ENCODE measurements at places on chromosomes 12 and 14.

DNA sequence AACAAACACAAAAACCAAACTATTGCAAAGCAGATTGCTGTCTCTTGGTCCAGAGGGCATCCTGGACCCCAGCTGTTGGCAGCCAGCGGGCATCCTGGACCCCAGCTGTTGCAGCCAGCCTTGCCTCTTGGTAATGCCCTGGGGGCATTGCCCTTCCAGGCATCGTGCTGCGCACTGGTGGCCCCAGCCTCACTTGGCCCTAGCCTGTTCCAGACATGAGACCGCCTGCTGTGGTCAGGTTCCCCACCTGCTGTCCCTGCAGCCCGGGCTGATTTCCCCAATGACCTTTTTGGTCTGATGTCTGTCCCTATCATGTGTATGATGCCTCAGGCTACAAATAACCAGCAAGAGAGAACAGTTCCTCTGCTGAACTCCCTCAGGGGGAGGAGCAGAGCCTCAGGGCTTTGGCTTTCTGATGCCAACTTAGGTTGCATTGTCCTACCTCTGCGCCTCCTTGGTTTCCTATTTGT is 20.8 kb downstream of the MLXIP start:
- no peak for DNase-seq

GRCh38 chr12:104624529-104624928 is 167.8 kb downstream of the CHST11 start:
- no peak for DNase-seq

GRCh38 chr12:19165451-19165850 is 35.9 kb downstream of the PLEKHA5 start:
- DNase-seq = no peak

GRCh38 chr12:124028555-124028925 is 55.5 kb downstream of the ZNF664 start:
- DNase-seq = no peak

DNA sequence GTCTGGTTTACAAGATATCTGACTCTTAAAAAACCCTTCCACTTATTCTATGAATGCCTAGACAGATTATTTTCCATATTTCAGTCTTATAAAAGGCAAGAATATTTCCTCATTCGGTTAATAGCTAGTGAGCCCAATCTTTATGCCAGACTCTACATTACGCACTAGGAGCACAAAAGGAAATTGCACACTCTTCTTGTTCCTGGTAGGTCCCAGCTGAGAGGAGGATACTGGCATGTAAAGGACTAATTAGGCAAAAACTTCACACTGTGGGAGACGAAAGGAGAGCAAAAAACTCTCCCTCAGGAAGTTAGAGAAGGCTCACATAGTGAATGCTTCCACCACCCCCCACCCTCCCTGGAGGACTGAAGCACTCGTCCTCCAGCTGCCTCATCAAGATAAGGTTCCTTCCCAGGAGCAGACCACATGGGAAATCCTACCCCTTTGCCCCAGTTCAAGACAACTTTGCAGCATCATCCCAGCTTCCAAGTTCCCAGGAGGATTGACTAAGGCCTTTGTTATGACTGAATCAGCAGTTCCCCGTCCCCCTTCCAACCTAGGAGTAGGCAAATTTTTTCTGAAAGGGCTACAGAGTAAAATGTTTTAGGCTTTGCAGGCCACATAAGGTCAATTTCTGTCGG is 14.5 kb downstream of the CAPZA3 start:
- peak; percentile 95 for DNase-seq

- no peak for DNase-seq
Measured at GRCh38 chr14:51865953-51866747, 5.7 kb downstream of the GNG2 start.

DNA sequence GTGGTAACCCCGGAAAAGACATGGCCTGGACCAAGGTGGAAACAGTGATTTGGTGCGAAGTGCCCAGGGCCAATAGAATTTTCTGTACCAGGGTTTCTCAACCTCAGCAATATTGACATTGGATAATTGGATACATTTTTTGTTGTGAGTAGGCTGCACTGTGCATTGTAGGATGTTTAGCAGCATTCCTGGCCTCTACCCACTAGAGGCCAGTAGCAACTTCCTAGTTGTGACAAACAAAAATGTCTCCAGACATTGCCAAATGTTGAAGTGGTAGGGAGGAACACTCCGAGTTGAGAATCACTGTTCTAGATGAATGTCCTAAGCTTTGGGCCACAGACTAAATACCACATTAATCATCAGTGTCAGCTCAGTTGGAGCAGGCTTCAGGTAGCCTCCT is 6.2 kb upstream of the CGRRF1 start:
- DNase-seq = peak; percentile 47

DNA sequence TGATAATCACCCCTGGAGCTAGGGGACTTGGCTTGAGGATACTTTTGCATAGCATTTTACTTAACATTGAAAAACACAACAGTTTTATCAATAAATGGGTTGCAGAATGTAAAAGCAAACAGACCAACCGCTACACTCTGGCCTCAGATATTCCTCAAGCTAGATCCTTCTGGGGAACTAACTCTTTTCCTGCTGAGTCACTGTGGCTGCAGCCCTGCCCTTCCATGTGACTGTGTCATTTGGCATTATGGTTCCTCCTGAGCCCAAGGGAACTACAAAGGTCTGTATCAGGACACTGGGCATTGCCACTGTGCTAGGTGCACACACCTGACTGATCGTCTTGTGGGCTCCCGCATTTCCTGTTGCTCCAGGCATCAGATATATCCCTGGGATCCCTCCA is 56.6 kb downstream of the TTC9 start:
- DNase-seq = peak; percentile 19

- DNase-seq = no peak
Measured at GRCh38 chr14:30874999-30875787, 834 bp downstream of the COCH start.

GRCh38 chr14:66293533-66294105 is 192.6 kb upstream of the CCDC196 start:
- no peak for DNase-seq

- no peak for DNase-seq
Measured at GRCh38 chr12:2058837-2059236, 6.0 kb downstream of the CACNA1C start.

Data from IMR-90 (cell line).